NCI-H524 treated with DMSO at 0.1 percent for 48 hours (cell line): ENCODE measurements at places on chromosomes 5 and 9.

- DNase-seq: no peak
These were observed 14.9 kb downstream of the BRD3 start for GRCh38 chr9:134052941-134053340.

DNA sequence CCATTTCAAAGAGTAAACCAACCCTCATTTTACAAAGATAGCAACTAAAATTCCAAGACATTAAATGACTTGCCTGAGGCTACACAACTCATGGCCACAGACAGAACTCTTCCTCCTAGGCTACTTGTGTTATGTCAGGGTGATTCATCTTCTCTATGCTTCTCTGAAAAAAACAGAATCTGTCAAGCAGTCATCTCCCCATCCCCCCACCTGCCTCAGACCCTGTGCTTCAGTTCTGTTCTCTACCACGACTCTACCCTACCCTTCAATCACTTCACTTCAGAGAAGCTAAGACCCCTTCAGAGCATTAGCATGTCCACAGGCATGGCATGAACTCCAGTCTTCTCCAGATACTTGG is 277.7 kb upstream of the PTGER4 start:
- no peak for DNase-seq

GRCh38 chr9:77789891-77790290 is 141.8 kb upstream of the GNA14 start:
- DNase-seq: no peak

DNA sequence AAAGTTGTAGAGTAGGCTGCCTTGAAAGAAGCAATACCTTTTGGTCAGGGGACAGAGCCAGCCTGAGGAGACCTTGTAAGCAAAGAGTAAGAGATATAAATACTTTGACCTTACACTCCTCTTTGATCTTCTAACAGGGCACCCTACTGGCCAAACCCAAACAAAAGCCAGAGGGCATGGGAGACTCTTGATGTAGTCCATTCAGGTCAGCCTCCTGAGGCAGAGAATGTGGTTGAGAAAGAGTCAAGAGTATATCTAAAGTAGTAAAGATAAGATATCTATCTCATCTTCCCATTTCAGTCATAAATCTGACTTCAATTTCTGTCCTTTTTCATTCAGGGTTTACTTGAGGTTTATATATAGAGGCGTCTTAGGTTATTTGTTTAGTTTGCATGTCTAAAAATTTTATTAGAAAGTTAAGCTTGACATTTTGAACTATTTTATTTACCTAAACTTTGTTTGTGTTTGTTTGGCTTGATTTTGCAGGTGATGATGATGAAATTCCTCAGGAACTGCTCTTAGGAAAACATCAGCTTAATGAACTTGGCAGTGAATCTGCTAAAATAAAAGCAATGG is 125.7 kb downstream of the NIPBL start:
- DNase-seq: no peak

- no peak for DNase-seq
These were observed 9.4 kb downstream of the DMAC1 start for GRCh38 chr9:7790022-7790818.

GRCh38 chr5:168106008-168106761 is 185.3 kb upstream of the WWC1 start:
- DNase-seq: peak; percentile 38

DNA sequence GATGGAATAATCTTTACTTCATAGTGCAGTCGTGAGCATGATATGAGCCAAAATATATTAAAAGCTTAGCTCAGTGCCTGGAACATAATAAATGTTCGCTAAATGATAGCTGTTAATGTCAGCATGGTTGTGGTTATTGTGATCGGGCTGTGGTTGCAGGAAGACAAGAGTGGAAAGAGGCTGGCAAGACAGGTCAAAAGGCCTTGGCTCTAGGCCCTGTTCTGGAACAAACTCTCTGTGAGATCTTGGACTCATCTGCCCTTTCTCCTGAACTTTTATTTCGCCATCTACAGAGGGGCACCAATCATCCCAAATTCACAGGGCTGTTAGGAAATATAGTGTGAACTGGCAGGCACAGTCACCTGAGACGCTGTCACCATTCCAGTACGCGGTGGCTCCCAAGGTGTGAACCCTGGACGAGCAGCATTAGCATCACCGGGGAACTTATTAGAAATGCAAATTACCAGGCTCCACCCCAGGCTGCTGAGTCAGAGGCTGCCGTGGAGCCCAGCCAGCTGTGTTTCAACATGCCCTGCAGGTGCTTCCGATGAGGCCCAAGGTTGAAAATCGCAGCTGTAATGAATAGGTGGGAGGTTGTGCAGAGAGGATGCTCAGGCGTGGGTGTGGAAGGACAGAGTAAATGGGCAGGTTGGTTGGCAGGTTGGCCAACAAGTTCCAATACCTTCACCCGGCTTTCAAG is 50.2 kb upstream of the SAP30L start:
- DNase-seq: no peak

DNA sequence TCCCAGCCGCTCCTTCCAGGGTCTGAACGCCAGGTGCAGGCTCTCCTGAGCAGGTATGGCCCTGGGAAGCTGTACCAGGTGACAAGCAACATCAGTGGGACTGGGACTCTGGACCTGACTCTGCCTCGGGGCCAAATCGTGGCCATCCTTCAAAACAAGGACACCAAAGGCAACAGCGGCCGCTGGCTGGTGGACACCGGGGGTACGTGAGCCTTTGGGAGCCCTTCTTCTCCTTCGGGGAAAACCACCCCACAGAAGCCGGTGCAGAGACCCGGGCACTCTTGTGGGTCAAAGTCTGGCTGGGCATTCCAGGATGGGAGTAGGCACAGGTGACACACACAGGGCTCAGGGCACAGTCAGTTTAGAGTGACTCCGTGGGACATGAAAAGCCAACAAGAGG is 45.8 kb downstream of the ARHGEF37 start:
- no peak for DNase-seq

DNA sequence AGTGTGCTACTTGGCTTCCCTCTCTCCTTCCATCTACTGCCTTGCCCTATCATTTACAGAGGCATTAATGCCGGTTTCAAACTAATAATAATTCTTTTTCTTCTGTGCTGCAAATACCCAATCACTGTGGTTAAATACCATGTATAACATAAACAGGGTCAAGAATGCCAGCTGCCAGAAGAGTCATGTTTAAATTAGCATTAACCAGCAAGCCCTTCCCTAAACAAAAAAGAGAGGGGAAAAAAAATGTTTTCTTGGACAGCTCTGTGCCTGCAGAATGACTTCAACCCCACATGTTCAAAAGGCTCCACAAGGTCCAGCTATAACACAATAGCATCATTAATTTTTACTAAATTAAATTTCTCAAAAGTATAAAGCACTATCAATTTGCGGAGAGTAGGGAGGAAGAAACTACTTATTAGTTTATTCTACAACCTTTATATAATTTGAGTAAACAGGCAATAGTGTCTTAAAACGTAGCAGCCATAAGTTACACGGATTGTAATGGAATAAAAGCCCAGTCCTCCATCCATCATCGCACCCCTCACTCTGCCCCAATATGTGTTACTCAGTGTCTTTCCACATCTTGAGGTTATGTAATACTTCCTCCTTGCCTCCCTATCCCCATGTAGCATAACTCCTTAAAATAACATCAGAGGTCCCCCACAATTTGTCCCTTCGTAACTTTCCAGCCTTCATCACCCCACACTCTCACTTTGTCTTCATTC is 3.9 kb downstream of the LPAR1 start:
- DNase-seq: no peak
